ENCODE measurements at places on chromosomes 1 and 21.

DNA sequence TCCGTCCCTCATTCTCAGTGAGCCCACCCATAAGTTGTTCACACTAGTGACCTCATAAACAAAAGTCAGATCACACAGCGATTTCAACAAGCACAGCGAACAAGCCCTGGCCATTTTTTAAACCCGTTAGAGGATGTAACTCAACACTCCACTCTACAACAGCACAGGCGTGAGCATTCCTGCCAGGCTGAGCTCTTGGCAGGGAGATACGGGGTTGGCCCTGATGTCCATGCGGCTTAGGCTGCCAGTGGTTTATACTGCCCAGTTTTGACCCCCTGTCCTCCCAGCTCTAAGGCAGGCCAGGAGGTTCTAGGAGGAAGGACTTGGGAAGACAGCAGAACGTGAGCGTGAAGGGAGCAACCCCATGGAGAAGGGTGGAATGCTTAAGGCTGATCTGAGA, 35.0 kb downstream of the PARP1 start:
- no peak for DNase-seq

GRCh38 chr1:14260480-14260879, 338.0 kb upstream of the KAZN start:
- DNase-seq, result no peak

GRCh38 chr1:53107570-53108322, 34.7 kb downstream of the SLC1A7 start:
- DNase-seq, result peak; percentile 84

DNA sequence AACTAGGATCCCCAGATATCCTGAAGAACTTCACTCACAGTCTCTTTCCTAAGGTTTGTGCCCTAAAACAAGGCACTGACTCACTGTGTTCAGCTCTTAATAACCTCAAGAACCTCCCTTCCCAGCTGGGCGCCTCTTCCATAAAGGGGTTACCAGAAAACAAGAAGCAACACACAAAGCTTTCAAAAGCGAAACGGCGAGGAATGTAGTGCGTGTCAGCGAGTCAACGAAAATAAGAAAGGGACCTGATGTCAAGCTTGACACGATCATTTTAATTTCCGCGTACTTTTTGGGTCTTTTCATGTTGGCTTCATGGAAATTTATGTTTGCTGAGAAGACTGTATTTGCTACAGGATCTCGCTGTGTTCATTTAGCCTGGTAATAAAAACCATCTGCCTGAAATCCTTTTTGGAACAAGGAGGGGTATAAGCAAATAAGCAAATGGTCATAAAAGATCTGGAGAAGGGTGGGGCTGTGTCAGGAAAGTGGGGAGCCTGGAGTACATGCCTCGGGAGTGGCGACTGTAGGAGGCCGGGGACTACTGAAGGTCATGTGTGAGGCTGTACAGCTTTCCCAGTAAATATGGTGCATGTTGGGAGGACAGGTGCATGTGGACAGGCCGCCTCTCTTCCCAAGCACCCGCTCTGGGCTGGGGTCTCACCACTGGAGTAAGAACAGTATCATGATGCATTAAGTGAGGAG, 11.4 kb upstream of the CLDN14 start:
- DNase-seq, result no peak

- DNase-seq, result no peak
Measured at GRCh38 chr1:41743366-41743765, 175.4 kb downstream of the HIVEP3 start.

GRCh38 chr1:87786229-87786628, 457.5 kb downstream of the LMO4 start:
- no peak for DNase-seq

GRCh38 chr1:99726407-99726806, 40.0 kb downstream of the FRRS1 start:
- DNase-seq, result no peak

- no peak for DNase-seq
Measured at GRCh38 chr21:29196670-29197191, 66.3 kb downstream of the MAP3K7CL start.

DNA sequence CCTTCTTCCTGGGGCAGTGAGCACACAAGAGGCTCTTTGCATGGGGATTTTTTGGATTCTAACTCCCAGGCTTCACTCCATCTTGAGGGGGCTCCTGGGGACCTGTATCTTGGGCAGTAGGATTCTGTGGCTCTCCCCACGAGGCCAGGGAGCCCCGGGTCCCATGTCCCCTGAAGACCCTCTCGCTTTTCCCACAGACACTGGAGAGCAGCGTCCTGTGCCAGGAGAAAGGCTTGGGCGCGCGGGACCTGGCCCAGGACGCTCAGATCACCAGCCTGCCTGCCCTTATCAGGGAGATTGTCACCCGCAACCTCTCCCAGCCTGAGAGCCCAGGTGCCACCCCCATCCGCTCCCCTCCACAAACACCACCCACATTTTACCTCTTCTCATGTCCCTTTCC, 735 bp downstream of the CROCC start:
- DNase-seq, result no peak

GRCh38 chr1:212683357-212683722, 16.3 kb downstream of the BATF3 start:
- no peak for DNase-seq

DNA sequence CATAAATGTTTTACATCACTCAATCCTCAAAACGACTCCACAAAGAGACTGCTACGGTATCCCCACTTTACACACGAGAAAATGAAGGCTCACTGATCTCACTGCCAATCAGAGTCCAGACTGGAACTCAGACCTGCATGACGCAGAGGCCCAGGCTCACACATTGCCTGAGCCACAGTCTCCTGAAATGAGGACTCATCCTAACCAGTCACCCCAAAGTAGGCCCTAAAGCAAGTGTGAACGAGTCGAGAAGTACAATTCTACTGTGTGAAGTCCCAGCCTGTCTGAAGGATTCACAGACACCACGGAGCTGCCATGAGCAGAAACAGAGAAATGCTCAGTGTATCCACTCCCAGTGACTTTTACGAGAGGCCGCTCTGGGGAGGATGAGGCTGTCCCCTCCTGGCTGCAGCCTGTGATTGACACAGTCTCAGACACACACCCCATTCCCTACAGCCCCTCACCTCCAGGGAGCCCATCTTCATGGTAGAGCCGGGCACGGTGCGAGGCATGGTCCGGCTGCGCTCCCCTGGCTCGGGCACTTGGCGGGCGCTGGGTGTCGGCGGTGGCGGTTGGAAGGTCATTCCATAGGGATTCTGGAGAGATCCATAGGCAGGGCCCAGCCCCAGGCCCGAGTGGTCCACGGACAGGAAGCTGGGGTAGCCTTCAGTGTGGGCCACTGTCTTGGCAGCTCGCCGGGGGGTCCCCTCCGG, 26.7 kb upstream of the COL16A1 start:
- no peak for DNase-seq

GRCh38 chr1:116326486-116326885, 46.6 kb upstream of the ATP1A1 start:
- DNase-seq, result no peak

DNA sequence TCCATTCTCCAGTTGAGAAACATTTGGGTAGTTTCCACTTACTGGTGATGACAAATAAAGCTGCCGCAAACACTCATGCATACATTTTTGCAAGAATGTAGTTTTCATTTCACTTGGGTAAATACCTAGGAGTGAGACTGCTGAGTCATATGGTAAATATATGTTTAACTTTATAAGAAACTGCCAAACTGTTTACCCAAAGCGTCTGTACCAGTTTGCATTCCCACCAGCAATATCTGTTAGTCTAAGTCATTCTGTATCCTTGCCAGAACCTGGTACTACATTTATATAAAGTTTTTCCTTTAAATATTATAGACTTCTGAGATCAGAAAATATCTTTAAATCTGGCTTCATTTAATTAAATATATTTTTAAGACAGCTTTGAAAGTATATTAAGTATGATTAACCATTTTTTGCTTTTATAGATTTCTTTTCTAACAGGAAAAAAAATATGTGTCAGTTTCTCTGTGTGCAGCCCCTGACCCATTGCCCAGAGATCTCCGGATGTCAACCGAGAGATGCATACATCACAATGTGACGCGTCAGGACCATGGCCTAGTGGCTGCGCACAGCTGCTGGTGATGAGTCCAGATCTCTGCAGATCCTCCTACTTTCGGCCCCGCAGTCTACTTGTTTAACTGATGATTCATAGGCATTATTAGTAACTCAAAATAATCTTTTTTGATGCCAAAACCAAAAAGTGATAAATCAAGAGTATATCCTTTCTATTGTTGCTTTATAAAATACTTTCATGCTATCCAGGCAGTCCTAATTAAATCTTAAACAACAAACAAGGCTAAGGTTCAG, 227.1 kb upstream of the MAP1LC3C start:
- no peak for DNase-seq

- DNase-seq, result no peak
Measured at GRCh38 chr1:167997037-167997575, 60.2 kb upstream of the MPC2 start.

DNA sequence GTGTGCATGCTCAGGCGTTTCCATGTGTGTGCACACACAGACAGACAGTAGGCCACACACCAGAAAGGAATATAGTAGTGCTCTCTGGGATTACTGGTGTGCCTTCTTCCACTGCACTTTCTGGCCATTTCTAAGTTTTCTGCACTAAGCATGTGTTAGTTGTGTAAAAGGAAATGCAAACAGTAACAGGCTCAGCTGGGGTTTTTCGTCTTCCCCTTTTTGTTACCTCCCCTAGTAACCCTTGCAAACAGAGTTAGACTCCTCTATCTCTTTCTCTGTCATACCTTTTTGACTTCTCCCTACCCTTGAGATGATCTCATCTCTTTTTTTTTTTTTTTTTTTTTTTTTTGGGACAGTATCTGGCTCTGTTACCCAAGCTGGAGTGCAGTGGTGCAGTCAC, 196.3 kb downstream of the SDCCAG8 start:
- DNase-seq, result no peak

GRCh38 chr1:7579831-7580804, 191.0 kb upstream of the VAMP3 start:
- no peak for DNase-seq

- DNase-seq, result no peak
Measured at GRCh38 chr21:41676198-41676597, 90.7 kb downstream of the RIPK4 start.

GRCh38 chr1:87337606-87338005, 8.9 kb downstream of the LMO4 start:
- no peak for DNase-seq

DNA sequence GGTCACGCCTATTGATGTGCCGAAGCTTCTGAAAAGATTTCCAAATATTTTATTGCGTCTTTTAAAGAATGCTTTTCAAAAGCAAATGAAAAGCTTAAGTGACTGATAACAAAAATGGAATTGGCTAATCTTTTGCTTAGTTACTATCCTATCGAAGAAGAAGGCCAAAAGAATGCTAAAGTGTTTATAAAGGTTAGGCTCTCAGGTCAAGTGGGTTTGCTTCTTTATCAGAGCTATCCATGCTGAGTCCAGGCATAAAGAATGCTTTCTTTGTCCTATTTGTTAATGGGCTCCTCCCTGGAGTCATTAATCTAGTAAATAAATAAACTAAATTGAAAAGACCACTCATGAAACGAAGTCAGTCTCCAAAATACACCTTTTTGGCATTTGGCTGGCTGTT, 133.4 kb upstream of the LYPLAL1 start:
- DNase-seq, result no peak

GRCh38 chr1:4418021-4418420, 236.4 kb upstream of the AJAP1 start:
- no peak for DNase-seq

DNA sequence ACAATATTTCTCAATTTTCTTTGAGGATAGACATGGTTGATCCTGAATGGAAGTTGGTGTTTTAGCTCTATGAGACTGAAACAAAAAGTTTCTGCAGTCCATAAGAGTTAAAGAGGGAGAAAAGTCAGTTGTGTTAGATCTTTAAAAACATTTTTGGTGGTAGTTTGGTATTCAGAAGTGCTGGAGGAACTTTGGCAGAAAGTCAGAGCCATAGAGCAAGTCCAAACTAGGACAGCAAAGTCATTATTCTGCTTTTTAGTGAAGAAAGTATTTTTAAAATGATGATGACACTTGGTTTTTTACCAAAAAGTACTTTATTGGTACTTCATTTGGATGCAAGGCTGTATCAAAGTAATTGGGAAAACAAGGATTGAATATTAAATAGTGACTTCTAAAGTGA, 41.8 kb downstream of the FNBP1L start:
- DNase-seq, result no peak

DNA sequence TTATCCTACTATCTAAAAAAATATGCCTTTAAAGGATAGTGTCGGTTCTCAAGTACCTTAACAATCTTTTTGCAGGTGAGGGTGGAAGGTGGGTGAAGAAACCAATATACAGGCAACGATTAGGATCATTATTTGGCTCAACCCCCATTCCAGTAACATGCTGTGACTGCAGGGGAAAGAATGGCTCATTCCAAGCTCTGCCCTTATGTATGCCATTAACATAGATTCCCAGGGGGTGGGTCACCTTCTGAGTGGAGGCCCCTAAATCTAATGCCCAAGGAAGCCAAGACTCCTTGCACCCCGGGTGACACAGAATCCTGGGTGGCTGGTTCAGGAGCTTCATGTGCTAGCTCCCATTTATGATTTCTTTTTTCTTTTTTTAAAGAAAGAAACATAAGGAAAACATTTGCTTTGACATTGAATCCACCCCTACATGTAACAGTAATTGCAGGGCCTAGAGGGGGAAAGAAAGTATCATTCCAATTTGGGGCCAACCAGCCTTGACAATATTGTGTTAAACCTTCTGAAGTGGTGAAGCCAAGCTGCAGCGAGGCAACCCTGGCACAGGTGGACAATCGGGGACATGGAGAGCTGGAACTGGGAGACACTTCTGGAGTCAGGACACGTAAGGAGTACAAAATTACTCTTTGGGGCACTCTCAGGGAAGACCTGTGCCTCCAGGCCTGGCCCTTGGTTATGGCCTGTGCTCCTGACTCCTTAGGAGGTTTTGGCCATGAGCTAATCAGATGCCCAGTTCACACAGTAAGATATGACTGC, 200.3 kb downstream of the PBX1 start:
- no peak for DNase-seq

DNA sequence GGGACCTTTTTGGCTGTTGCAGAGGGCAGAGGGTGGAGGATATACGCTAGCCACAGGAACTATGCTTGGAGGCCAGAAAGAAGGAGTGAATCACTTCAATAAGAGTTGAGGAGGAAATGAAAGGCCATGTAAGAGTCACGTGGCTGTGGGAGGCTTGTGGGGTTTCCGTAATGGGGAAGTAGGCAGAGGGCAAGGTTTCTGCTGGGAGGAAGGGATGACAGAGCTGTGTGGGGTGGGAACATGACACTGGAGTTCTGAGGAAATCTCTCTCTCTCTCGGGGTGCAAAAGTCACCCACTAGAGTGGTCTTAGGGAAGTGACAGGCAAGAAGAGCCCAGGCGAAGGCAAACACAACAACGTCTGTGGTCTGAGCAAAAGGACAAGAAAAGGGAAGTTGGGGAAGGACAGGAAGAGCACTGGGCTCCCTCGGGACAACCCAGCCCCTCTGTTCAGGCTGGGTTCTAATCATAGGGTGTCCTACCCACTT, 3.9 kb upstream of the CD1C start:
- DNase-seq, result no peak

- no peak for DNase-seq
Measured at GRCh38 chr1:202616355-202616915, 93.8 kb downstream of the SYT2 start.

Data from AG04450 (cell line).